ENCODE measurements at places on chromosomes 4 and X.

DNA sequence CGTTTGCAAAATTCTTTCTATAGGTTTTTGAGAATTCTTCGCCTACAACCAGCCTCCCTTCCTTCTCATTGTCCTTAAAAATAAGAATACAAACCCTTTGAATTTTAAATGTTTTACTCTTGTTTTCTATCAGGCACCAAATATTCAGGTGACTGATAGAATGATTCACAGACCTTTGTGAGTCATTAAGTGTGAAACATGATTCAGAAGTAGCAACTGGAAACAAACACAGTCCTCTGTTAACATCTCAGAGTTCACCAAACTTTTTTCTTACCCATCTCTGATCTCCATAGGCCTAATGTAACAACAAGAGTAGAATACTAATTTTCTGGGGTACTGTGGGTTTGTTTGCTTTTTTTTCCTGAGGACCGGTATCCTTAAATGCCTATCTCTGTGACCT is 63.4 kb upstream of the MAB21L2 start:
- DNase-seq: no peak

DNA sequence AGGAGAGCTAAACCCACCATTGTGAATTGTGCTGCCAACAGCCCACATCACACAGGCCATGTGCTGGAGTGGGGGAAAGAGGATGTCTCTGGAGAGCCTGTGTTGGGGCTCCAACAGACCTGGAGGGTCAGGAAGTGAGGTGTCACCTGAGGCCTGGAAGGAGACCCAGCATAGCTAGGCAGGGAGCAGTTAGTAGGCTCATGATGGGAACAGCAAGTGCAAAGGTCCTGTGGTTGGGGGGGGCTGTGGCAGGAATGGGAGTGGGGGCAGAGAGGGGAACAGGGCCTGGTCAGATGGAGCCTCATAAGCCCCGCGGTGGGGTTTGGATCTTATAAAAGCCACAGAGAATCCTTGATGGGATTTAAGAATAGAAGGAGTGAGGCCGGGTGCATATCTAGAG is 35.9 kb upstream of the GPR78 start:
- no peak for DNase-seq

DNA sequence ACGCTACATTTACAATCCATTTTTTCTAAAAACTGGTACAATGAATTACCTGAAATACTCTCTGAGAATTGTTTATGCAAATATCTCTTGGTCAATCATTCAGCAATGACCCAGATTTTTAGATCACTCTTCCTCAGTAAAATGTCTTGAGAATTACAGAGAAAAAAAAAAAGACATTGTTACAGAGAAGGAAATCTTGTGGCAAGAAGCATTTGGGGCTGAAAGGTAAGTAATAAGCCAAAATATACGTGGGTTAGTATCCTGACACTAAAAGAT is 19.6 kb upstream of the TET2 start:
- DNase-seq: no peak

DNA sequence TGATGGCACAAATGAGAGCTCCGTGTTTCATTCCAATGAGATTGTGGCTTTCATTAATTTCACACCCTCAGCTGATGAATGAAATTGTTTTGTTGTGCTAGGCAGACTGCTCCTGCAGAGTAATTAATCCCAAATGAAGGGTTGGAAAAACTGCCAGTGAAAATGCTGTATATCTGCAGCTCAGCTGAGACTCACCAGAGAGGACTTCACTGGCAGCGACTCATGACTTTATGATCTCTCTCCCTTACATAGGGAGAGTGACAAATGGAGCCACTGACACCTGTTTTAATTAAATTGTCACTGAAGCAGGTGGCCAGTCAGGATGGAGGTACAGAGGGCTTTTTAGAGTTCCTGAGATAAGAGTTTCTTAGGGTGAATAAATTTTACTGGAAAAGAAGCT is 24.8 kb downstream of the GRXCR1 start:
- peak; percentile 33 for DNase-seq

GRCh38 chrX:150765782-150766350 is 72.7 kb downstream of the MTMR1 start:
- DNase-seq: no peak

Measured in NCI-H2081 (cell line).